HL-60 (cell line): ENCODE measurements at places on chromosomes 2 and 18.

DNA sequence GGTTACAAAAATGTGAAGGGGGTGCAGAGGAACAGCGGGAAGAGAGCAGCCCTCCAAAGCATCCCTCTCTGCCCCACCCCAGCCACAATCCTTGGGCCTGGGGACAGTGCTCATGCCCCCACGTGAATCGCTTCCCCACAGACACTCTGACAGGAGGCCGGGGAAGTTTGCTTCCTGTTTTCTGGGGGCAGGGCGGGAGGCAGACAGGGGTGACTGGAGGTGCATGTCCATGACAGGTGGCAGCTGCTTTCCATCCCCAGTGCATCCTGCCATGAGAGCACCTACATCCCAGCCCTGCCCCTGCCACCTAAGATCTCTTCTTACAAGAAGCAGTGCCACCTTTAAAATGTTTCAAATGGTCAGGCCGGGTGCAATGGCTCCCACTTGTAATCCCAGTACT is 47.2 kb upstream of the UBE2F start:
- peak; percentile 75 for DNase-seq

- no peak for DNase-seq
Measured at GRCh38 chr2:10078704-10079265, 1.4 kb downstream of the CYS1 start.

DNA sequence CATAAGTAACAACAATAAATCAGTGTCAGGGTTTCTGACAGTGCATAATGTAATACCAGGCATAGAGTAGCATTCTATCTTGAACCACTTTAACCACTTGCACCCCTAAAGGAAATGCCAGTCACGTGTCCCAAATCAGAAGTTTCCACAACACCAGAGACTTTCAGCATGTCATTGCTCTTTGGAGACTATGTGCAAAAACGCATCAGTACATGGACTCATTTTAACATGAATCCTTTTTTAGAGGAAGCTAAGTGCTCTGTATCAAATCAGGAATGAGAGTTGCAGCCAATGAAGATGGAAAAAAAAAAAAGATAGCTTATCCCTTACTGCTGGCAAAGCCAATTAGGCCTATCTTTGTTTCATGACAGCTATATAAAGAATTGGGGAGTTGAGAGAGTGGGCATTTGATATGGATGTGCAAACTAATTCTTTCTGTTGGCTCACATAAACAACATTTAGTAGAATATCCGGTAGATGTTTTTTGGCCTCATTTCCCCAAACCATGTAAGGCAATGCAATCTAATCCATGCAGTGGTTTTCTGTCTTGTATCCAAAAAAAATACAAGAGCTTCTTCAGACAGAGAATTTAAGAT is 353.1 kb downstream of the IRS1 start:
- no peak for DNase-seq

- DNase-seq: no peak
Measured at GRCh38 chr2:44789446-44789845, 152.1 kb upstream of the SIX3 start.

DNA sequence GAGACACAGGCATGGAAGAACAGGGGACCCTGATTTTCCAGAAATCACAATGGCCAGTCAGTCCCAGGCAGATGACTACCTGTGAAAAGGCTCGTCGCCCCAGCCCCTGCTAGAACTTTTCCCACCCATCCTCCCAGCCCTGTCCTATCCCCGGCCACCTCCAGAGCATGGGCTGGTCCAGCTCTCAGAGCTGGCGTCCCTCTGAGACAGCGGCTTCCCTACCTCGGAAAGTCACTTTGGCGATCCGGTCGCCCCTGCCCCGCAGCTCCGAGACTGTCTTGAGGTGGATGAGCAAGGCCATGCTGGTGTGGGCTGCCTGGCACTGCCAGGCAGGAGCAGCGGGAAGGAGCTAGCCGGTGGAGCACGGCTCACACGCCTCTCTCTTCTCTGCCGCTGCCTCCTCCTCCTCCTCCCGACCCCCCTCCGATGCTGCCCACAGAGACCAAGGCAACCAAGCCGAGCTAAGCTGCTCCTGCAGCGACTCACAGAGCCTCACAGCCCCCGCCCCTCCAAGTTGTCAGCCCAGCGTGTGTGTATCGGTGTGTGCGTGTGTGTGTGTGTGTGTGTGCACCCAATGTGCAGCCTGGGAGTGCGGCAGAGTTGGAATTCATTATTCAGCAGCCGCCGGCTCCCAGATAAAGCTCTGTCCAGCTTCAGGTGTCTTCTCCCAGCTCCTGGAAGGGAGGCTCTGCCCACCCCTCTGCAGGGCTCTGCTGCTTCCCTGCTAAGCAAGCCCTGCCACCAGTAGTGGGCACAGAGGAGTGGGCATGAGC is 80.5 kb upstream of the OTOF start:
- no peak for DNase-seq

DNA sequence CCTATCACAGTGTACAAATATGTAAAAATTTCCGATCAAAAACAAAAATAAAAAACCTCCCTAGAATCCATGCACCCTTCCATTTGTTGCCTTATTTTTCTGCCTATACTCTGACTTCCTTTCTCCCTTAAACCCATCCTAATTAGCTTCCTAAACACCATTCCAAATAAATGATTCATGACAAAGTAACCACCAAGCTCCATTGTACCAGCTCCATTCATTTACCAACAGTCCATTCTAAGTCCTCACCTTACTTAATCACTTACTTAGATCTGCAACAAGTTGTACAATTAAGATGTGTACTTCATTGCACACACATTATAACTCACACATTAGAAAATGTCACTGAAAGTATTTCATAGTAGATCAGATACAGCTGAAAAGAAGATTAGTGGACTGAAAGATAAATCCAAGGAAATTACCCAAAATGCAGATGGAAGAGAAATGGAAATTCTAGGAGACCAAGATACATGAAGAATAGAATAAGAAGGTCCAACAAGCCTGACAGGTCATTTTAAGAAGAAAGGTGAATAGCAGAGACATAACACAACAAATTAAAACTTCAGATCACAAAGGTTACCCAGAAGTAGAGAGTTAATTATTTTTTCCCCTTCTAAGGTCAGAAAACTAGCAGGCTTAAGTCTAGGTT is 154.6 kb downstream of the DYM start:
- no peak for DNase-seq

GRCh38 chr2:65706411-65706810 is 274.0 kb upstream of the SPRED2 start:
- no peak for DNase-seq

- DNase-seq: no peak
Measured at GRCh38 chr2:197804758-197805714, 643 bp downstream of the PLCL1 start.

- DNase-seq: no peak
Measured at GRCh38 chr2:241978670-241979069, 109.1 kb downstream of the RTP5 start.
